ENCODE measurements at places on chromosomes 16 and 17. TPM values are rescaled to one million over a fixed set of nuclear protein-coding genes. Genes with fewer than 3 reads are reported as not detected.

Gene CBX4
- total RNA-seq: 6.7 TPM

Gene HS3ST6
- total RNA-seq: not detected

Gene BICDL2
- under 0.01 TPM for total RNA-seq

Gene KRTAP3-2
- not detected for total RNA-seq

Gene DNASE1L2
- 1.1 TPM for total RNA-seq

Gene NPW
- total RNA-seq: 0.23 TPM

Gene TLCD2
- 4.3 TPM for total RNA-seq

Gene C17orf50
- total RNA-seq: not detected

Gene RHBDL3
- 0.12 TPM for total RNA-seq

Gene CMTM3
- 9.1 TPM for total RNA-seq

Gene CCL1
- not detected for total RNA-seq

Gene CDRT15
- total RNA-seq: not detected

Gene BOLA2B
- 23.3 TPM for total RNA-seq

Gene ZNHIT3
- 24.5 TPM for total RNA-seq

Gene GPR139
- not detected for total RNA-seq

Gene KCNG4
- total RNA-seq: not detected

Gene GDPD3
- total RNA-seq: 4.4 TPM

Gene GDPD1
- total RNA-seq: 2.3 TPM

Gene TP53TG3B
- total RNA-seq: 0.08 TPM

Gene SHISA6
- not detected for total RNA-seq

Gene HP
- not detected for total RNA-seq

Gene KRT39
- 0.12 TPM for total RNA-seq

Gene STAT5A
- total RNA-seq: 11.4 TPM

Gene PROCA1
- total RNA-seq: 0.90 TPM

Gene MAP2K6
- total RNA-seq: 0.15 TPM

Gene PMP22
- 260 TPM for total RNA-seq

Gene PRR35
- total RNA-seq: under 0.01 TPM

Gene PRR29
- 0.15 TPM for total RNA-seq

Gene TM4SF5
- total RNA-seq: not detected

Gene CA5A
- not detected for total RNA-seq

Gene NUP88
- total RNA-seq: 54.3 TPM

Gene KRT40
- total RNA-seq: not detected

Gene CSH1
- not detected for total RNA-seq

Gene NQO1
- 113 TPM for total RNA-seq
